Smooth muscle cell of the pulmonary artery (primary cell): ENCODE measurements at places on chromosomes 1 and 21. TPM values are rescaled to one million over a fixed set of nuclear protein-coding genes. Genes with fewer than 3 reads are reported as not detected.

The OR2T2 gene
- not detected in 2 replicates for total RNA-seq

The IL12RB2 gene
- total RNA-seq = not detected in 2 replicates

The ERICH3 gene
- total RNA-seq = not detected in 2 replicates

The KCNJ9 gene
- total RNA-seq = under 0.01 TPM in 1 of 2 replicates, not detected in the other

The SPRR3 gene
- total RNA-seq = not detected in 2 replicates

The OR2M2 gene
- not detected in 2 replicates for total RNA-seq

The CENPF gene
- 6.6 and 16.6 TPM in 2 replicates for total RNA-seq

The CYP4B1 gene
- total RNA-seq = not detected in 2 replicates

The OR6P1 gene
- total RNA-seq = not detected in 2 replicates

The U2AF1 gene
- 12.9 and 17.7 TPM in 2 replicates for total RNA-seq

The SYTL1 gene
- total RNA-seq = 0.07 TPM in 2 replicates

The HES3 gene
- total RNA-seq = not detected in 2 replicates

The KRTAP10-6 gene
- not detected in 2 replicates for total RNA-seq

The GPR25 gene
- total RNA-seq = not detected in 2 replicates

The FAM167B gene
- 0.98 and 2.3 TPM in 2 replicates for total RNA-seq

The C1orf185 gene
- not detected in 2 replicates for total RNA-seq

The TIE1 gene
- 0.65 and 1.8 TPM in 2 replicates for total RNA-seq

The IGSF9 gene
- 0.36 TPM in 1 of 2 replicates, not detected in the other for total RNA-seq
